ENCODE measurements at places on chromosomes 13 and 19. TPM values are rescaled to one million over a fixed set of nuclear protein-coding genes. Genes with fewer than 3 reads are reported as not detected.

Gene RGCC
- total RNA-seq = 0.27 TPM

Gene CDC42EP5
- 0.43 TPM for total RNA-seq

Gene ECSIT
- 47.8 TPM for total RNA-seq

Gene PDE4C
- total RNA-seq = 0.26 TPM

Gene TMEM161A
- total RNA-seq = 34.4 TPM

Gene TINCR
- total RNA-seq = 4.9 TPM

GRCh38 chr13:20973886-20974425, 71.4 kb upstream of the XPO4 start:
- DNase-seq = no peak

DNA sequence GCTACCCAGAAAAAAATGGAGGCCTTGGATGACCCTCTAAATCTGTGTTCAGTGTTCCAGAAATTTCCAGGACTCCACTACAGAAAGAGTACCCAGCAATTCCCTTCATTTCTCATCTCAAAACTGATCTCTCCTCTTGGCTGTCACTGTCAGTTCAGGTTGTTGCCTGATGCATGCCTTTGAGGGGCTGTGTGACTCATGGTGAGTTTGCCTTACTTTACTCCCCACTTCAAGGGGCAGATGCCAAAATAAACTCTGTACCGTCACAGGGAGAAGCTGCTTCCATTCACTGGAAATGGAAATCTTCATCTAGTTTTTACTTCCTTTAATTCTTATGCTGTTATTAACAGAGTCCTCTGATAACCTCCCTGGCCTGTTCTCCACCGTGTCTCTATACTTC, 1075.0 kb downstream of the DIAPH3 start:
- DNase-seq = no peak

GRCh38 chr19:33174186-33174585, 19.9 kb upstream of the LRP3 start:
- no peak for DNase-seq

DNA sequence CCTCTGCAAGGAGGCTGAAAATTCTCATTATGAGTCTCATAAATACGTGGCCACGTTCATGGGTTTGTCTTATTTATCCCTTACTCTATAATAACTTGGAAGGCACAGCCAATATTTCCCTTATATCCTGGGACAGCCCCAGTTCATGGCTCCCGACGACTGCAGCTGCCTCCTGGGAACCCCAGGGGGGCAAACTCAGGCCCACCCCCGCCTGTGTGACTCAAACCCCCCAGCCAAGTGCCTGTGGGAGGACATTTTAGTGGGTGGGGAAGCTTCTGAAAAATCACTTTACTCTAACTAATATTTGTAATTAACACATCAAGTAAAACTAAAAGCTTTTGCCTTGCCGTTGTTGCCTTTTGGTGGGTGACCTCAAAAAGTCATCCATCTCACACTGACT, 14.3 kb downstream of the RASA3 start:
- DNase-seq = no peak

DNA sequence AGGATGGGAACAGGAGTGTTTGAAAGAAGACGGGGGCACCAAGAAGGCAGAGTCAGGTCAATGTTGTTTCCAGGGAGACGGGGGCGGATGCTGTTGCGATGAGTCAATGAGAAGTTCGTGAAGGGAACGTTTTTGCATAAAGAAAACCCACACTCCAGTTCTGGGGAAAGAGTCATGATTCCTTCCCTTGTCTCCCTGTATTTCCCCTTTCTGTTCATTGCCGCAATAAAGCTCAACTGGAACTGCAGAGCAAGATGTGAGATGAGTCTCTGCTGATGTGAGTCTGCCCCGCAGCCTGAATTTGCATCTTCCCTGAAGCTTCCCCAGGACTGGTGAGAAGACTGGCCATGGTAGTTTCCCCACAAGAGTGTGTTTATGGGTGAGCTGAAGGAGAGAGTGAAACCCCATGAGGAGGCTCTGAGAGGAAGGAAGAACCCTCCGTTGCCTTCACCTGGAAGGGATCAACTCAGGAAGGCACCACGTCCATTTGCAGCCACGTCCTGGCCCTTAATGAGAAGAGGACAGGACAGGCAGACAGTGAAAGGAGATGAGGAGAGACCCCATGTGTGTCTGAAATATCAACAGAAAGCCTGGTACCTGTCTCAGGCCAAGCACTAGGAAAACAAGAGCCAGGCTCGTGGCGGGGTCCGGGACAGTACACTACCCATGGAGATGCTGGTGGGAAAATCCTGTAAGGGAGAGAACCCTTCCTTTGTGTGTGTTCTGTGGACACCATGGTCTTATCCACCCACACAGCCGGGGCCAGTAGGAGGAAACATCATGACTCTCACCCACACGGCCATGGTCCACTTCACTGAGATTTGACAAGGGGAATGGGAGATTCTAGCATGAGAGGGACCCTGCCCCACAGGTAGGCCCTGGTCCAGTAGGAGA, 13.7 kb downstream of the LILRA1 start:
- no peak for DNase-seq

DNA sequence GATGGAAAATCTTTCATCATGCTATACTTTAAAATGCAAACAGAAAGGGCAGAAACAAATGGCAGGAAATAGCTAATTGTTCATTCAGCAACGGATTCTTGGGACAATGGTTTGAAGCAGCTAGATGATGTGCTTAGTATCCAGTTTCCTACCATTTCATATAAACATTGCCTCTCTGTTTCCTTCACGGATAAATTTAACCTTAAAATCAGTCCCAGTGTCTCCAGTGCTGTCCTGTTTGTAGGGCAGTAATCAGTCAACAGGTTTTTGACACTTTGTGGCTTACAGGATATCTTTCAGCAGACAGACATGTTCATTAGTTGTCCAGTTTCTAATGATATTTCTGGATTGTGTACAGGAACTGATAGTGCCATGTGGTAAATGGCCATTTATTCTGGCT, 24.7 kb upstream of the RB1 start:
- no peak for DNase-seq

DNA sequence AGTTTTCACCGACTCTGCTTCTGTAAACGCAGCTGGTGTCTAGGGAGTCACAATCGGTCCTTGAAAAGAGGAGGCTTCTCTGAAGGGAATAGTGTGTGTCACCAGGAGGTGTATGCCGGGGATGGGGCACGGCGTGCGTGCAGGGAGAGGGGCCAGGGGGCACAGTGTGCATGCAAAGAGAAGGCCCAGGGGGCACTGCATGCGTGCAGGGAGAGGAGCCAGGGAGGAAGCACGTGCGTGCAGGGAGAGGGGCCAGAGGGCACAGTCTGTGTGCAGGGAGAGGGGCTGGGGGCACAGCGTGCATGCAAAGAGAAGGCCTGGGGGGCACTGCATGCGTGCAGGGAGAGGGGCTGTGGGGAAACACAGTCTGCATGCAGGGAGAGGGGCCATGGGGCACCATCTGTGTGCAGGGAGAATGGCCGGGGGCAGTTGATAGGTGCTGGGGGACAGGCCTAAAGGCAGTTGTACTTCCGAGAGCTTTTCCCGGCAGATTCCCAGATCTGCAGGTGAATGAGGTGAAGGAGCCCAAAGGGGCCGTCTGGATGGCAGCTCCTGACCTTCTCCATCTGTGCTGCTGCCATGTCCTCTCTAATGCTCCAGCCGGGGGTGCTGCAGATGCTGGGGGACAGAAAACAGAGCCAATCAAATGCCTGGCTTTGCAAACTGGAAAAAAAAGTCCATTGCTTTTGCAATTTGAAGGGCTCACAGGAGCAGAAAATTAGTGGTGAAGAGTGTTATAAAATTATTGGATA, 36.4 kb downstream of the ATP11A start:
- DNase-seq = no peak

DNA sequence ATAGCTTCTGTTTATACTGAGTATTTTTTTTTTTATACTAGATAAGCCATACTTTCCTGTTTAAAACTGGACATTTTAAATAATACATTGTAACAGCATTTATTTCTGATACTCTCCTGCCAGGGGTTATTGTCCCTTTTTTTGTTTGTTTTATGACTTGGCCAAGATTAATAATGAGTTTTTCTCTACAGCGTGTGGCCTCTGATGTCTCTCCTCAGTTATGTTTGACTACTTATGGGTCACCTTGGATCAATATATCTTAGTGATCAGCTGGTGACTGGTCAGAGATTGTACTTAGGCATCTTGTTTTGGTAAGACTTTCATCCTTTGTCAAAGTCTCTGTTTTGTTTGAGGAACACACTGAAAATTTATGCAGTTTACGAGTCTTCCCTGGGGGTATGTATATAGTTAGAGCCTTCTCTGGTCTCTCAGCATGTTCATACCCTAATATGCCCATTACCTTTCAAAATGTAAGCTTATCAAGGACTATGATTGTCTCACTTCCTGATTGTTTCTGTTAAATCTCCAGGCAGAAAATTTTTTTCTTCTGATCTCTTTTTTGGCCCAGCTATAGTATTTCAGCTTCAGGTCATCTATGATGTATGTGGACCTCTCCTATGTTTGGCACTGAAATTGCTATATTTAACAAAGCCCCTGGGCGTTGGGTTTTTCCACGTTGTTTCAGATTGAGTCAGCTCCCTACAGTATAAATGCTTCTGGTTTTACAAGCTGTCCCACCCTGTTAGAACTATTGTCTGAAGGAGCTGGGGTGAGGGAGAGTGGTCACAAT, 87.9 kb downstream of the URI1 start:
- peak; percentile 76 for DNase-seq

DNA sequence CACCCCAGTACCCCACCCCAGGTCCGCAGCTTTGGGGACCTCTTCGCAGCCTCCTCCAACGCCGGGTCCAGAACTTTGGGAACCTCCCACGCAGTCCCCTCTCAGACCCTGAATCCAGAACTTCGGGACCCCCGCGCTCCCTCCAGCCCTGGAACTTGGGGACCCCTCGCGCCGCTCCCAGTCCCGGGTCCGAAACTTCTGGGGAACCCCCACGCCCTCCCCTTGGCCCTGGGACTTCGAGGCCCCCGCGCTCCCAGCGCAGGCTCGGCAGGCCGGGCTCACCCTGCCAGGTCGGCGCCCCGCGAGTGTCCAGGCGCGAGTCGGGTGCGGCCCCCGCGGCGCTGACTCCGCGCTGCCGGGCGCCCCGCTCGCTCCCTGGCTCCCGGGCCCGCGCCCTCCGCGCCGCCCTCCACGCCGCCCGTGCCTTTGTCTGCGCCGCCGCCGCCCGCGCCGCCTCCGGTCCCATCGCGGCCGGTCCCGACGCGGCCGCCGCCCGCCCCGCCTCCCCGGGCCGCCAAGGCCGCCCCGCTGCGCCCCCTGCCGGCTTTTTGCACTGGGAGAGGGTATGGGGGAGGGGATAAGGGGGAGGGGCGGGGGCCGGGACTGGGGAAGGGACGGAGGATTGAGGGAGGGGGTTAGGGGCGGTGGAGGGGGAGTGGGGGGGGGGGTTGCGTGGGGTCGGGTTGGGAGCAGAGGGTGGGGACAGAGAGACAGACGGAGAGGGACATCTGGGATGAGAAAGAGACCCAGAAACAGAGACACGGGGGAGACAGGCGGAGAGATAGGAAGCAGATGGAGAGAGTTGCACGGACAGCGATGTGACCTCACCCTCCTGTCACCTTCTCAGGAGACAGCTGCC, at the start of gene HOMER3:
Gene HOMER3, minus strand, starts transcription at position 449 of the 859 bp plus-strand sequence. CDS start 2,235 bp downstream, outside the sequence.
- DNase-seq = peak; percentile 56

DNA sequence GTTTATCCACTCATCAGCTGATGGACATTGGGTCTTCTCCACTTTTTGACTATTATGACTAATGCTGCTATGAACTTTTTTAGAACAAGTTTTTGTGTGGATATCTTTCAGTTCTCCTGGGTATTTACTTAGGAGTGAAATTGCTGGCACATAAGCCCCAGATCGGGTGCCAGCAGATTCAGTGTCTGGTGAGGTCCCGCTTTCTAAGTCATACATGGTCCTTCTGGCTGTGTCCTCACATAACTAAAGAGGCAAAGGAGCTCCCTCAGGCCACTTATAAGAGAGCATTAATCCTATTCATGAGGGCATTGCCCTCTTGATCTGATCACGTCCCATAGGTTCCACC, 600 bp upstream of the ZNF226 start:
- no peak for DNase-seq

GRCh38 chr13:91056746-91057145, 290.7 kb upstream of the MIR17HG start:
- DNase-seq = no peak

DNA sequence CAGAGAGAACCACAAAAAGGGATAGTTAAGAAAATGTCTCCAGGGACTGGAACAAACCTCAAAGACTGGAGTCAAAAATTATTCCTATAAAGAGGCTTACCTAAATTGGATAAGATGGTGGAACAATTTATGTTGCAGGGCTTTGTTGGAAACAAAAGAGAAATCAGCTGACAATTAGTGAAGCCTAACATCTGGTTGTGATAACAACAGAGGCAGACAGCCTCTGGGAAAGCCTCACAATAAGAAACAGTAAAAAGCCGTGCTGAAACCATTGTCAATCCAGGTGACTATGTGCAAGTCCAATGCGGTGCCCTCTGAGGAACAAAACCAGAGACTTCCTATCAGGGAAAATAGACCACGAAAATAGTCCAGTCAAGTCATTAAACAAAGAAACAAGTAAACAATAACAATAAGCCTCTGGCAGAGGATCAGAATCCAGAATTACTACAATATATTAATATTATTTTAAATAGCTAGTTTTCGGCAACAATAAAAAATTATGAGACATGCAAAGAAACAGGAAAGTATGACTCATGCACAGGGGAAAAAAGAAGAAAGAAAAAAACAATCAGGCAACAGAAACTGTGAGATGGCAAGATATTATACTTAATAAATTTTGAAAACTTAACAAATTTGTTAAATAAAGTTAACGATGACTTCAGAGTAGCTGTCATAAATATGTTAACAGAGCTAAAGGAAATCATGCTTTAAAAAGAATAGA, 99.7 kb upstream of the RXFP2 start:
- no peak for DNase-seq

DNA sequence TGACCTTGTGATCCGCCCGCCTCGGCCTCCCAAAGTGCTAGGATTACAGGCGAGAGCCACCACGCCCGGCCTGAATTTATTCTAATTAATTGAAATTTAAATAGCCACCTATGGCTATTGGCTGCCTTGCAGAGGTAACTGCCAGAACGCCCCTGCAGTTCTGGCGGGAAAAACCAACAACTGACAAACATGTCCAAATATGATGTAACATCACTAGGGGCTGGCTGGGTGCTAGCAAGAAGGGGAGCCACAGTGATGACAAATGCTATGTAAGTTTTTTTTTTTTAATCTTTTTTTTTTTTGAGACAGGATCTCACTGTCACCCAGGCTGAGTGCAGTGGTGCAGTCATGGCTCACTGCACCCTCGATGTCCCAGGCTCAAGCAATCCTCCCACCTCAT, 12.9 kb downstream of the ZSWIM9 start:
- DNase-seq = no peak

- DNase-seq = no peak
Observed at GRCh38 chr19:3632739-3633558, 6.4 kb upstream of the CACTIN start.
